ENCODE measurements at places on chromosomes 4 and X.

GRCh38 chr4:13349096-13349495 lies 135.0 kb downstream of the RAB28 start:
- DNase-seq, result no peak

DNA sequence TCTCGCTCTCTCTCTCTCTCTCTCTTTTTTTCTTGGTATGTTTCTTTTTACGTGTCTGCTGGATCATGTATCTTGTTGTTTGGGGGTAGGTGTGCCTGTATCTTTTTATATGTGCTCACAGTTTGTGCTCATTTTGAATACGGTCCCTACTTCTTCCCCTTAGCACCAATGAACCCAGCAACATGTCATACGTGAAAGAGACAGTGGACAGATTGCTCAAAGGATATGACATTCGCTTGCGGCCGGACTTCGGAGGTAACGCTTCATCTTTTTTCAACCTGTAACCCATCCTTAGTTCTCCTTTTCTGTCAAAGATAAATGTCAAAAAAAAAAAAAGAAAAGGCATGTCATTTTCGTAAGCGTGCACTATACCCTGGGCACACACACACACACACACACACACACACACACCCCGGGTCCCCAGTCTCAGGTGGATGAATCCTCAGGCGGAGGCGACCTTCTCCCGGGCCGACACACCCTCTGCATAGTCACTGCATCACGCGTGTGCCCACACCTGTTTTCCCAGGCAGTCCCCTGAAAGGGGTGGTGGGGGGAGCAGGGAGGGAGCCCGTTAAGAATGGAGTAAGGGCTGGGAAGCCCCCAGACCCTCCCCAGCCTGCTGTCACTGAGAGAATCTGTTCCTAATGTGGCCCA lies 511 bp downstream of the GABRB1 start:
- no peak for DNase-seq

DNA sequence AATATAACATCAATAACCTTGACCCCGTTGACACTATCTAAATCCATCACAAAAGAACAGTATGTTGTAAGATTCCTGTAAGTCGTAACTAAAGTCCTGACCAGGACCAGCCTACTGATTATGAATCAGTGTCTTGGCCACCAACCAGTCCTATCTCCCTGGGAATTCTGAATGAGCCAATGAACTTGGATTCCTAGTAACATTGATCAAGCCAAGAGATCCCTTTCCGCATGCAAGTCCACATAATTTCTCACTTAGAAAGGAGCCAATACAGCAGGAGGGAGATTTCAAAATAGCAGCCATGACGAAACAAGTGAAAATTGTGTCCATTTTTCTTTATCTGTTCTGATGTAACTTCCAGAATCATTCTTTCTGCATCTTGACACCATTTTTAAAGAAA lies 9.5 kb downstream of the XPNPEP2 start:
- no peak for DNase-seq

GRCh38 chrX:30343206-30343605 lies 34.0 kb upstream of the NR0B1 start:
- DNase-seq, result no peak

DNA sequence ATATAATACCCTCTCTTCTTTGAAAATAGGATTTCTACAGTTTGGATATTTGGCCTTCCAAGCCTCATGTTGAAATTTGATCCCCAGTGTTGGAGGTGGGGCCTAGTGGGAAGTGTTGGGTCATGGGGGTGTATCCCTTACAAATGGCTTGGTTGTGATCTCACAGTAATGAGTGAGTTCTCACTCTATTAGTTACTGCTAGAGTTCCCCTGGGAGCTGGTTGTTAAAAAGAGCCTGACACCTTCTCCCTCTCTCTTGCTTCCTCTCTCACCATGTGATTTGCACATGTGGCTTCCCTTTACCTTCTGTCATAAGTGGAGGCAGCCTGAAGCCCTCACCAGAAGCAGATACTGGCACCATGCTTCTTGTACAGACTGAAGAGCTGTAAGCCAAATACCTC lies 73.9 kb downstream of the HDAC8 start:
- no peak for DNase-seq

Measured in activated CD4-positive, alpha-beta T cell treated with anti-CD3 and anti-CD28 coated beads, Interleukin-2, amount 50 U/mL, for 4 hours (primary cell).